ENCODE measurements at places on chromosomes 11 and 22.
A peak's percentile ranks its signal among the peaks of the same experiment; 100 is the strongest.

DNA sequence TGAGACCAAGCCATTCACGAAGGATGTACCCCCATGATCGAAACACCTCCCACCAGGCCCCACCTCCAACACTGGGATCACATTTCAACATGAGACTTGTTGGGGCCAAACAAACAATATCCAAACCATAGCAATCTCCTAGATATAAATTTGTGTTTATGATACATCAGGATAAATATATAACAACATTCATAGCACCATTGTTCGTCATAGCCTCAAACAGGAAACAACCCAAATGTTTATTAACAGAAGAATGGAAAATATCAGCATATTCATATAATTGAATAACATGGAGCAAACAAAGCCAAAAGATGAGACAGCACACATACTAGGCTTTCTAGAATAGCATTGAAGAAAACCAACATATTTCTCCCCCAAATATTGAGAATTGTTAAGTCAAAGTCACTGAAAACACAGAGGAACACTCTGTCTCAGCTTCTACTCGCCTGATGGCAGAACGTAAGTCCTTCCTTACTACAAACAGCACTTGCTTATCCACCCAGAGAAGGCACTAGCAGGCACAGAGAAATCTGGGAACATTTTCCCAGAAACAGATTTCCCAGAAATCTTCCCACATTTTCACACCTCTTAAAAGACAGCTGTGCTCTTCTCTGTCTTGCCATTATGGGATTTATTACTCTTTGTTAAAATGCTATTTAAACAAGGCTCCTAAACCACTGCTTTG is 8.1 kb upstream of the GDPD4 start:
- DNase-seq: no peak

DNA sequence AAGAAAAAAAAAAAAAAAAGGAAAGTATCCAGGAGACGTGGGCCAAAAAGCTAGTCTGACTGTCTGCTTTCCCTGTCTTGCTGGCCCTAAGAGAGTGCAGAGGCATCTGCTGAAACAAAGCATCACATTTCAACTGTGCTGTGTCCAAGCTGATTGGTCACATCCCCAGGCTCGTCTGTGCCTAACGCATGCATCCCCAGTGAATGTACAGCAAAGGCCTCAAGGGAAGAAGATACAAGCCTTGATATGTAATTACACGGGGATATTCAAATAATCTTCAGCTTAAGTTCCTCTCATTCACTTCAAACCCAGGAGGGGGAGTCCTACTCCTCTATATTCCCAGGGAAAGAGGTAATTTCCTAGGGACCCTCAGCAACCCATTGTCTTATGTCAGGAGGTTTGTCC is 5.4 kb upstream of the SORL1 start:
- DNase-seq: peak; percentile 13

DNA sequence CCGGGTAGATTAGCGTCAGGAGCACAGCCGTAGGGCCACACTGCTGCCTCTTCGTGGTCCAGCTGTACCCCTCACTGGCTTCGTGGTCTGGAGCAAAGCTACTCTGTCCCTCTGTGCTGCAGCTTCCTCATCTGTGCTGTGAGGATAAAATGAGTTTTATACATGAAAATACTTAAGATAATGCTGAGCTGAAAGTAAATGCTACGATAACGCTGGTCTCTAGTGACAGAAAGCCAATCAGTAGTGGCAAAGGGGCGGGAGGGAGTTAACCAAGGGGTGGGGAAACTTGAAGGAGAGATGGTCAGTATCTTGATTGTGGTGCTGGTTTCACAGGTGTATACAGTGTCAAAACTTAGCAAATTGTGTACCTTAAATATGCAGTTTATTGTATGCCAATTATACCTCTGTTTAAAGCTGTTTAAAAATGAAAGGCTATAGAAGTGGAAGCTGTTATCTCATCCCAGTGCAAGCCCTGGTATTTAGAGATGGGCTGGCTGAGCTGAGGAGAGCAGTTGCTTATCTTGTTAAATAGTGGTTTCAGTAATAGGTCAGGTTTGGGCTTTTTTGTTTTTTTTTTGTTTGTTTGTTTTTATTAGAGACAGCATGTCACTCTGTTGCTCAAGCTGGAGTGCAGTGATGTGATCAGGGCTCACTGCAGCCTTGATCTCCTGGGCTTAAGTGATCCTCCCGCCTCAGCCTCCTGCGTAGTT is 36.7 kb downstream of the ACO2 start:
- no peak for DNase-seq

DNA sequence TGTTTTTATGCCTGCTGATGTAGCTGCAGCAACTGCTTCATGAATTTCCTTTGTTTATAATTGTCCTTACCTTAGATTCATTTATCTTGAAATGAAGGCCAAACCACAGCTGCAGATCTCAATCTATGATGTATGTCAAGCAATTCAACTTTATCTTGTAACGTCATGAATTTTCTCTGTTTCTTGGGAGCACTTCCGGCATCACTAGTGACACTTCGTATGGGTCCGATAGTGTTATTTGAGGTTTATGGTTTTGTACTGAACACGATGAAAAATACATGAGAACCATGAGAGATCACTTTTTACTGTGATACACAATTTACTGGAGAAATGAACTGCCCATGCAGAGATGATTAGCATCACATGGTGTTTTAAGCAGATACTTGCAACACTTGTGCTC is 98.5 kb downstream of the CSTPP1 start:
- no peak for DNase-seq

- DNase-seq: no peak
Measured at GRCh38 chr11:8288824-8289491, 25.3 kb upstream of the LMO1 start.

- no peak for DNase-seq
Measured at GRCh38 chr22:17705951-17706900, 67.7 kb downstream of the BCL2L13 start.

DNA sequence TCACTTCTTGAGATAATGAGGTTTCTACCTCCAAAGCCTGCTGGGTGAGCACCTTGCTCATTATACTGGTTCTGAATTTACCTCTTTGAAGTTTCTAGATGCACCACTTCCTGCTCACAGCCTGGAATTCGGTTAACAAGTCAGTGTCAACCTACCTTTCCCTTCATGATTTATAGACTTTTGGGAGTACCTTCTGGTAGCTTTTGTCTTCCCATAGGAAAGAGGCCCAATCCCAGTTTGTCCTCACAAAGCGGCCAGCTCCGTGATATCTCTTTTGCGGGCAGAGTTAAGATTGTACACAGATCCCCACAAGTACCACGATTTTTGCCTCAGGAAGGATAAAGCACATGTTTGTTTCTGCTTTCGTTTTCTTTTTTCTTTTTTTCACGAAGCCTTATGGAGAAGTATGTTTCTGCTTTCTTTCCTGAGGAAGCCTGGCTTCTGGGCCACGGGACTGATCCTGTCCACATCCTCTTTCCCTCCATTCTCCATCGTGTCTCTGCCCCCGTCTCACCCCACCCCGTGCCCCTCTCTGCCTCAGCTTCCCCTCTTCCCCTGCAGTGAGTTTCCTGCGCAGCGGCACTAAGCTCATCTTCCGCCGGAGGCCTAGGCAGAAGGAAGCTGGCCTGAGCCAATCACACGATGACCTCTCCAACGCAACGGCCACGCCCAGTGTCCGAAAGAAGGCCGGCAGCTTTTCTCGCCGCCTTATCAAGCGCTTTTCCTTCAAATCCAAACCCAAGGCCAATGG is 5.7 kb upstream of the HINFP start:
- no peak for DNase-seq

- no peak for DNase-seq
Measured at GRCh38 chr11:134072844-134073243, 4.0 kb downstream of the JAM3 start.

- DNase-seq: no peak
Measured at GRCh38 chr22:22812031-22812905, 75.3 kb upstream of the IGLL5 start.

DNA sequence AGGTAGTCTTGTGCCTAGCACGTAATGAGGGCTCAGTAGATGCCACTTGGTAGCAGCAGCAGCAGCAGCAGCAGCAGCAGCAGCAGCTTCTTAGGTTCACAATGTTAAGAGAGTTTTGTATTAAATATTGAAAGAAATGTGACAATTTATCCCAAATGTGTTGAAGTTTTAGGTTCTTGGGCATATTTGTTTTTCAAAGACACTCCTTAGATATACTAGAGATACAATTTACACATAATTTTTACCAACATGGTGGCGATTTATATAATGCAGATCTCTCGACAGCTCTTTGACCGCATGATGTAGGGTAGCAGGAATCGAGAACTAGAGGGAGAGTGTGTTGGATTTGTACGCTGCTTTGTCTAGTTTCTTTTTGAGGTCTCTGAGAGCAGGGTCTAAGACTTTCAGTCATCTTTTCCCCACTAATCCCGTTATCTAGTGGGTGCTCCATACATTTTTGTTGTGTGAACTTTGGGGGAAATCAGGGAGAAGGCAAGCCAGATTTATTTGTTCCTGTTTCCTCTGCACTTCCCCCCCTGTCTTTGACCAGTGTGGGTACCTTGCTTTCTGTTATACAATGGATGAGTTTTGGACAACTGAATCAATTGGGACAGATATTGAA is 1.4 kb downstream of the FDX1 start:
- DNase-seq: no peak

- no peak for DNase-seq
Measured at GRCh38 chr11:9347100-9347499, 32.7 kb upstream of the TMEM41B start.

DNA sequence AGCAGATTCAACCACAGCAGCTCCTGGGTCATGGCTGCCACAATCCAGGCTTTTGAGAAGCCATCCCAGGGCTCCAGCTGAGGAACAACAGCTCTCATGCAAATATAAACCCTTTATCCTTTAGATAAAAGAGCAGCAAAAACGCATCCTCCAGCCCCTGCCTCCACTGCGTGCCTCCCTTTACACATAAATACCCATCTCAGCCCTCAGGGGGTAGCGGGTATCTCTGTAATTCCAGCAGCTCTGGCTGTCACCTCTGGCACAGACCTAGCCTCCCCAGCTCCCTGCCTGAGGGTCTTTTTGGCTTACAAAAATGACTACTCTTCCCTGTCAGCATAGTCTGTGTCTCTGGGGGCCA is 21.6 kb downstream of the LMO1 start:
- DNase-seq: no peak

DNA sequence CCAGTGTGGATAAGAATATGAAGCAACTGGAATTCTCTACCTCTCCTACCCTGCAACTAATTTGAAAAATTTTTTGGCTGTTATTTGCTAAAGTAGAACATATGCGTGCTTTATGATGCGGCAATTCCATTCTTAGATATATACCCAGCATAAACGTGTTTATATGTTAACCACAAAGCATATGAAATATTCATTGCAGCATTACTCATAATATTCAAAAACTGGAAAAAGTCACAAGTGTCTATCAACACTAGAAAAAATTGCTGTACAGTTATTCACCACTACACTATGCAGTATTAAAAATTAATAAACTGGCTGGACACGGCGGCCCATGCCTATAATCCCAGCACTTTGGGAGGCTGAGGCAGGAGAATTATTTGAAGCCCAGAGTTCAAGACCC is 226.4 kb downstream of the LUZP2 start:
- no peak for DNase-seq

DNA sequence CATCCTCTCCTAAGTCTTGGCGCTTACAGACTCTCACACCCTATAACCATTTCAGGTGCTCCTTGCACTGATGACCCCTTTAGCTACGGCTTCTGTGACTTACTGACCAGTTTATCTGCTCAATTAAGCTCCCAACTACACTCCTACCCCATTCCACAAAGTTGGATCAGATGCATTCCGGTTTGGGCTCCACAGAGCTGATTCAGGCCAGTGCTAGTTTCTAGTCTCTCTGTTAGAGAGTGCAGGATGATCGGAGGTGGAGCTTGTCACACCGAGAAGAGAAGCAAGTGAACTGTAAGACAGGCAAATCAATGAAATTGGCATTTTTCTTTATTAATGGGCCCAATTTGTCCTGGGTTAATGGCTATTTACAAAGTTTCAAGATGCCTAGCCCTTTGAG is 436.8 kb upstream of the CADM1 start:
- DNase-seq: no peak

- no peak for DNase-seq
Measured at GRCh38 chr11:129968591-129969419, 33.8 kb downstream of the PRDM10 start.

- no peak for DNase-seq
Measured at GRCh38 chr11:119720311-119720913, 8.6 kb downstream of the NECTIN1 start.

DNA sequence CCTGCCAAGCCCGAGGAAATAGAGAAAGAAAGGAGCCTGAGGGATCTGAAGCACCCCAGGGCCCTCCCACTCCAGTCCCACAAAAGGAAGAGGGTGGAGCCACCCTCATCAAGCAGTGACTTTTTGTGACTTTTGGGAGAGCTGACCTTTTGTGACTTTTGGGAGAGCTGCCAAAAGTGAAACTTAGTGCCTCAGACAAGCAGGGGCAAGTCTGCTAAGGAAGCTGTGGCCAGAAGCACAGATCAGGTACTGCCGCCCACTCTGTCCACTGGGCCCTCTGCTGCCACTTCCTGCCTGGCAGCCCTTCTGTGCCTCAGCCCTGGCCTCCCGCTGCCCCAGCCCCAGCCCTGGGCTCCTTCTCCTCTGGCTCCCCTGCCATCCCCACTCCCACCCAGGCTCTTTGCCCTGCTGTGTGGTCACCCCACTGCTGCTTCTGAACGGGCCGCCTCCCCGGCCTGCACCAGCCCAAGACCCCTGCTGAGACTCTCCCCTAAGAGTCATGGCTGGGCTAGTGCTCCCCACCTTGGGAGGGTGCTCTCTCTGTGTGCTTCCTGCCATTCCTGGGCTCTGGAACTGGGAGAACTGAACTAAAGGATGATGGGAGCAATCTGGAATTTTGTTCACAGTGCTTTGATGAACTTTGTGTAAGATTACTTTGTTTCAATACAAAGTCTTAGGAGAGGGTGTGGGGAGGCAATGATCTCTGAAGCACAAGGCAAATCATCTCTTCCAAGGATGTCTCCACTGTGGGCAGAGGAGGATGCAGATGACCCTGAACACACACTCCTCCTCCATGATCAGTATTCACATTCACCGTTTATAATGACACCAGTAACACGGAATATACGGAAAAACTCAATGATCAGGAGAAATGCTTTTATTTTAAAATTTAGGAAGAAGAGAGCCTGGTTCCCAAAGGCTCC is at the start of gene APOBEC3H:
Gene APOBEC3H, plus strand, starts transcription at position 147 of the 923 bp plus-strand sequence. CDS start 3,035 bp downstream, outside the sequence.
- no peak for DNase-seq

GRCh38 chr11:134032043-134032442 is 36.8 kb upstream of the JAM3 start:
- DNase-seq: no peak

DNA sequence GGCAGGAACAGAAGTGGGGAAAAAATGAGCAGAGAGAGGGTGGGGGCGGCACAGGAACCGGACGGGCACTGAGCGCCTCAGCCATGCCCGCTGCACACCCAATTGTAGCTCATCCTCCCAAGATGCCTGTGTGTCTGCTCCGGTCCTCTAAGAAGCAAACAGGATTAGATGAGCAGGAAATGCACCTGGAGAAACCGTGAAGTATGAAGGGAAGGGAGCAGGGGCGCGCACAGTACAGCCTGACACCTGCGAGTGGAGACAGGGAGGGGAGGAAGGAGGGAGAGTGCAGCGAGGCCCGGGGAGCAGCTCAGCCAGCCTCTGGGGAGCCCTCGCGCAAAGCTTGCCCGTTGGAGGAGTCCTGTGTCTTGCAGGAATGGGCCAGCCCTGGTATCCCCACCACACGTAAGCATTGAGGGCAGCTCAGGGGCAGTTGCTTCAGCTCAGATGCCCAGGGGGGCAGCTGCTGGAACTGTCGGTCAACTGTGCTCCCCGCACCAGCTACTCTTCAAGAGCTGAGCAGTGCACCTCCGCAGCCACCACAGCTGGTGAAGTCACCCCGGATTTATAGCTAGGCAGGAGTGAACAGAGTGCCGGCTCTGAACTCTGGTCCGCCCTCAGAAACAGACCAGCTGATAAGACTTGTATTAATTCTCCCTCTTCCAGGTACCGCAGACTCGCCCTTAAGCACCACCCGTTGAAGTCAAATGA is 7.0 kb downstream of the DNAJB13 start:
- DNase-seq: no peak

- DNase-seq: no peak
Measured at GRCh38 chr11:105032495-105032894, 2.4 kb downstream of the CASP1 start.
